ENCODE measurements at places on chromosomes 12 and 14.

- DNase-seq = peak; percentile 73
Measured at GRCh38 chr14:36700651-36701050, 39.0 kb downstream of the PAX9 start.

GRCh38 chr12:16482726-16483125 lies 123.2 kb downstream of the LMO3 start:
- DNase-seq = no peak

- DNase-seq = no peak
Measured at GRCh38 chr14:29953501-29953900, 25.9 kb upstream of the PRKD1 start.

GRCh38 chr14:37195327-37195726 lies 2.4 kb upstream of the MIPOL1 start:
- peak; percentile 91 for DNase-seq

GRCh38 chr12:95593266-95593871 lies 42.1 kb upstream of the USP44 start:
- DNase-seq = no peak

GRCh38 chr12:121427556-121428050 lies 27.7 kb downstream of the RNF34 start:
- no peak for DNase-seq

- DNase-seq = no peak
Measured at GRCh38 chr12:122067966-122068365, 10.6 kb upstream of the MLXIP start.

DNA sequence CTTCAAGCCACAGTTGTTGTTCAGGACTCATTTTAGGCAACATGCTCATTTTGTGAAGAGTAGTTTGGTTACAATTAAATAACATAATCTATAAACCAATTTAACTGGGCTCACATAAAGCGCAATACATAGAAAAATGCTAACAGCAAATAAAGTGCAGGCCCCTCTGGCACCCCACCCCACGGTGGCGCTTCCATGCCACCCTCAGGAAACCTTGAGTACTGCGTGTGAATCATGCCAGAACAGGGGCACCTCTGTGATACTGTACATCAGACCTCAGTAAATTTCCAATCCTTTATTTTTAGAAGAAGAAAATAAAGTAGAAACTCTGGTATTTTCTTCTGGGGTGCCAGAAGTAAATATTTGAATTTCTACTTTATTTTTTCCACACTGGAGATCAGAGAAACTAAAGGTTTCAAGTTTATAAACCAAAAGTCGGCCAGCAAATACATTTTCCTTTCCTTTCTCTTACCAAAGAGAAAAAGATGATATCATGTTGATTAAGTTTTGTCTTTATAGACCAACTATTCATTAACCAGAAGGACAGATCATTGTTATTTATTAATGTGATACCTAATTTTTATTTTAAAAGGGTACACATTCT lies 316.8 kb downstream of the PAWR start:
- DNase-seq = peak; percentile 64

GRCh38 chr12:91370086-91370868 lies 187.7 kb upstream of the DCN start:
- no peak for DNase-seq

DNA sequence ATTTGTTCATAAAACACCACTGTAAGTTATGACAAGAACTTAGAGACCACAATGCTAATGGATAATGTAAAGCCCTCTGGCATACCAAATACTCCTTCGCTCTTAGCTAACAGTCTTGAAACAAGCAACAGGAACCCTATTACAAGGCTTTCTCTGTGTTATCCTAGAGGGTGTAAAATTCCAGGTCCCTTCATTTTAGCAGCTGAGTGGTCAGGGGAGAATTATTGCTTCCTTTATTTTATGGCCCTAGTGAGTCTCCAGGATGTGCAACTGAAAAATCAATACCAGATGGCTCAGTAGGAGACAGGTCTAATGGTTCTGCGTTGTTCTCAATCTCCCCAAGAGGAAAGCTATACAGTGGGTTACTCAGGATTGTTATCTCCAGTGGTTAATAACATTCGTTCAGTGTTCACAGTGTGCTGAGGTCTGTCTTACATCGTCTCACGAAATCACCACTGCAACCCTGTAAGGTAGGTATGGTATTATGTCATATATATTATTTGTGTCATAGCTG lies 172.7 kb upstream of the CNOT2 start:
- DNase-seq = no peak

GRCh38 chr12:19018302-19018970 lies 111.1 kb upstream of the PLEKHA5 start:
- peak; percentile 77 for DNase-seq

DNA sequence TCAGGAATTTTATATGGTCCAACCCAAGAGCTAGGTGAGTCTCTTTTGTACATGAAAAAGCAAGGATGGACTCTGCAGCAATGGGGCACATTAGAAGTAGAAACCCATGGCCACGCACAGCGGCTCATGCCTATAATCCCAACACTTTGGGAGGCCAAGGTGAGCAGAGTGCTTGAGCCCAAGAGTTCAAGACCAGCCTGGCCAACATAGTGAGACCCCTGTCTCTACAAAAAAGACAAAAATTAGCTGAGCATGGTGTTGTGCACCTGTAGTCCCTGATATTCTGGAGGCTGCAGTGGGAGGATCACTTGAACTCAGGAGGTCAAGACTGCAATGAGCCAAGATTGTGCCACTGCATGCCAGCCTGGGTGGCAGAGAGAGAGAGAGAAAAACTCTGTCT lies 128.7 kb upstream of the PLEKHA5 start:
- DNase-seq = no peak

DNA sequence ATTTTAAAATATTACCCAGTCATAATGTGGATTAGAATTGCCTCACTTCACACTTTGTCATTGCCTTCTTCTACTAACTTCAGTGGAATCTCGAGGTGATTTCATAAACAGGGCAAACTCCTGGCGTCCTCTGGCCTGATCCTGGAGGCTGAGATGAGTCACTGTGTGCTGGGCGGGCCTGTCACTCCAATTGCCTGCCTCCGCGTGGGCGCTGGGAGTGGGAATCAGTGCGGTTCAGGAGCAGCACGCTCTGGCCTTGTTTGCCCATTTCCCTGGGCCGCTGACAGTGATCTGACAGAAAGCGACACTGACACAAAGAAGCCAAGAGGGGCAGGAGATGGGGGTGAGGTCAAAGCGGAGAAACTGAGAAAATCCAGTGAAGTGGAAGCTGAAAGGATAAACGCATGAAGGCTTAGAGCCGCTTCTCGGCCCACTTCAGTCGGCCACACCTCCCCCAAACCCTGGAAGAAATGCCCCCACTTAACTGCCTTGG lies 29.7 kb downstream of the LGR5 start:
- peak; percentile 31 for DNase-seq

DNA sequence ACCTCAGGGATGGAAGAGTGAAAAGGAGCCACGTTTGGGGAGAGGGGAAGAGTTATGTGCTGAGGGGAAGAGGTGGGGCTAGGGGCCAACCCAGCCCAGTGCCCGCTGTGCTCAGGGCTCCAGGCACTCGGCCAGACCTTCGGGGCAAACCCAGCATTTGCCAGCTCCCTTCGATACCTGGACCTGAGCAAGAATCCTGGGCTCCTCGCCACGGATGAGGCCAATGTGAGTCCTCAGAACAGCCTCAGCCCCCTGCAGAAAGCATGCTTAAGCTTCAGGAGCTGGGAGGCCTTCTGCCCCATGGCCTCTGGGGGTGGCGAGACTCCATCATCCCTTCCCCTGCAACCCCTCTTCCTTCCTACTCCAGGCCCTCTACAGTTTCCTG lies 5.0 kb downstream of the CARMIL3 start:
- DNase-seq = peak; percentile 14

GRCh38 chr12:46998811-46999368 lies 80.5 kb upstream of the PCED1B start:
- DNase-seq = peak; percentile 86

DNA sequence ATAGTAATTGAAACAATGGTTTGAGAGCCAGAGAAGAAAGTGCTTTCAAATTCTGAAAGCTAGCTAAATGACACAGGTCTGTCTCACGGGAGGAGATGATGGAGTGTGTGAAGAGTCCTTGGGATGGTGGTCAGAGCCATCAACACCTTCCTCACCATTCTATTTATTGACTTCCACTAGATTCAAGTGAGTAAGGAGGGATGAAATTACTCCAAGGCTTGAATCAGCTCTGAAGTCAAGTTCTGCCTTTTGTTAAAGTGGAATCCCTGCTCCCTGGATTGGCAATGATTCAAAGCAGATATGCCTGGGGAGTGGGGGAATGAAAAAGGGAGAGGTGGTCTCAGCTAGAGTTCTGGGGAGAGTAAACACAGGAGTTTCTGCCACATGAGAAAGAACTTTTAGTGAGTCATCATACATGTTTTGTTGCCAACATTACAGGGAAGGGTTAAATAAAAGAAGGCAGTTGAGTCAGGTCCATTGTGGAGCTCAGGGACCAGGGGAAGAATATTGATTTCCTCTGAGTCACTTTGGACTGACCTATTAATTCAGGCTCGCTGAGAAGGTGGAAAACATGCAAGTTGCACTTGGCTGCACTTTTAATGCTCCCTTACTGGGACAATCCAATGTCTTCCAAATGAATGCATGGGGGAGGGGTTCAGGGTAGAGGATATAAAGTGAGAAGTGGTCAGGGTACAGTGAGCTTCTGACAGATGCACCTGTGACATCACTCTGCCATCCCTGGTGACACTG lies 142.7 kb downstream of the TBX5 start:
- DNase-seq = no peak

DNA sequence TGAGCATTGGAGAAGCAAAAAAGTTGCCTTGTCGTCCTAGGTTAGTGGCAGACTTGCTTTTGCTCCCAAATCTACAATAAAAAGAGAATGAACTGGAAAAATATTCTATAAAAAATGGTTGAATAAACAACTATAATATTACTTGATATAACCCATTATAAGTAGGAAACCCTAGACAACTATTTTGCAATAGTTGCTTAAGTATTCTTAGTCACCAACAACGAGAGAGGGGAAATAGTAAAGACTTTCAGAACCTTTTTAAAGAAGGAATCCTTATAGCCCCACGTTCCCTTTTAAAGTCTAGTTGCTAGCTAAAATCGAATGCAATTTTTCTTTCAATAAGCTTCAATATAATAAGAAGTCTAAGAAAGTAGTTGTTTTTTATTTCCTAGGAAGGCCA lies 17.5 kb downstream of the AQP6 start:
- DNase-seq = no peak

DNA sequence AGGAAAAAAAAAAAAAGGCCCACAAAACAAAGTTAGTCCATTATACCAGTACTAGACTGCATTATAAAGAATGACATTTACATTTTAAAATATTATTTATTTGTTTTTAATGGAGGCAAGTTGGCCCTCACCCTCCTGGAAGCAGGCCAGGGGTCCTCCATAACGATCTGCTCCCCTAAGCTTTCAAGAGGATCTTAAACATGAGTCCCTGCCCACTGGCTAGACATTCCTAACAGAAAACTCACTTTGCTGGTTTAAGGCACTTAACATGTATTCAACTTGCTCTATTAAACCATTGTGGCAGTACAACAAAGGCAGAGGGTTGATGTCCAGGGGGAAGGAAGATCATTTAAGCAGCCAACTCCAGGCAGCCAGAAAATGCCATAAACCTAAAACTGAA lies 111.4 kb downstream of the STXBP6 start:
- DNase-seq = no peak

Data from PC-3 (cell line).